ENCODE measurements at places on chromosomes 7 and 10.

- peak; percentile 73 for DNase-seq
Measured at GRCh38 chr7:99375070-99375807, 709 bp downstream of the ARPC1B start.

DNA sequence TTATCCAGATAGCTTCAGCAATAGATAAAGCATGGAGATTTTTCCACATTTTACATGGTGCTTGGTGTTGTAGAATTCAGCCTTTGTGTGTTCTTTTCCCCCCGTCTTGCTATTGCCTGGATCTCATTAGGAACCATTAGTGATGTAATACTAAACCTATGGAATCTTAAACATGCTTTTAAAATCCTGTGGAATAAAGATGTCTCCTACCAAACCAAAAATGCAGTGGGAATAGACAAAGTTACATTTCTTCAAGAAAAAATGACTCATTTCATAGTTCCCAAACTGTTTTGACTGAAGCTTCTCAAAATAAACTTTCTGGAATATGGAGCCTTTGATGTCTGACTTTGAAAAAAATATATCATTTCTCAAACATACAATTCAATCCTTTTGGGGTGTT, 44.0 kb downstream of the CALD1 start:
- no peak for DNase-seq

DNA sequence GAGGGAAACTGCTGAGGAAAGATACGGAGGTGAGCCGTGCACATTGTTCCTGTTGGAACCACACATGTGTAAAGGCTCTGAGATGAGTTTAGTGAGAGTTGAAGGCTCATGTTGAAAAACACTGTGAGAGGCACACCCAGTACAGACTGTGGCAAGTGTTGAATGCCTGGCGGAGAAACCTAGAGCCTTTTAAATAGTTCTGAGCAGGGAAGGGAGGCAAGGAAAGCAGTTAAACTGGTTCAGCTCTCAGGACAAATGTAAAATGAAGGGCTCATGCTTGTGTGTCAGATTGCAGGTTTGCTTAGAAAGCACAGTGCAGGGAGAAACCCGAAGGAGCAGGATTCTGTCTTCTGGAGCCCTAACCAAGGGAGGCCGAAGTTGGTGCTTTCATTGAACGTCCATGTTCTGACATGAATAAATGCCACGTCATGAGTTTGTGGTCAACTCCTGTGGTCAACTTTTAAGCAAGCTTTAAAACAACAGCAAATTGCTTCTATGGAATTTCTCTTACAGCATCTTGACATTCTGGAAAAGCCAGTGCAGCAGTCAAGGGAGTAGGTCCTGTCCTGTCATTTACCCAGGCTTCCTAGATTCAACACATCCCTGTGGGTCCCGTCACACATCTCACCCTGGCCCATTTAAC, 650.9 kb upstream of the GALNT17 start:
- no peak for DNase-seq

DNA sequence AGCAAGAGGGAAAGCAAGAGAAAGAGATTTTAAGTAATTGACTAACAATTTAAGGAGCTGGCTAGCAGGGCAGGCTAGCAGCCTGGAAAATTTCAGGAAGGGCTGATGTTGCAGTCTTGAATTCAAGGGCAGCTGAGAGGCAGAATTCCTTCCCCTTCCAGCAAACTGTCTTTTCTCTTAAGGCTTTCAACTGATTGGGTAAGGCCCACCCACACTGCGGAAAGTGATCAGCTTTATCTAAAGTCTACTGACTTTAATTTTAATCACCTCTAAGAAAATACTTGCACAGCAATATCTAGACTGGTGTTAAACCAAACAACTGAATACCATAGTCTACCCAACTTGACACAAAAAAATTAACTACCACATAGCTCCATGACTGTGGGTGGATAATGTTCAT, 303.9 kb downstream of the FZD1 start:
- DNase-seq, result no peak

GRCh38 chr7:52691257-52691656, 344.2 kb upstream of the POM121L12 start:
- no peak for DNase-seq

DNA sequence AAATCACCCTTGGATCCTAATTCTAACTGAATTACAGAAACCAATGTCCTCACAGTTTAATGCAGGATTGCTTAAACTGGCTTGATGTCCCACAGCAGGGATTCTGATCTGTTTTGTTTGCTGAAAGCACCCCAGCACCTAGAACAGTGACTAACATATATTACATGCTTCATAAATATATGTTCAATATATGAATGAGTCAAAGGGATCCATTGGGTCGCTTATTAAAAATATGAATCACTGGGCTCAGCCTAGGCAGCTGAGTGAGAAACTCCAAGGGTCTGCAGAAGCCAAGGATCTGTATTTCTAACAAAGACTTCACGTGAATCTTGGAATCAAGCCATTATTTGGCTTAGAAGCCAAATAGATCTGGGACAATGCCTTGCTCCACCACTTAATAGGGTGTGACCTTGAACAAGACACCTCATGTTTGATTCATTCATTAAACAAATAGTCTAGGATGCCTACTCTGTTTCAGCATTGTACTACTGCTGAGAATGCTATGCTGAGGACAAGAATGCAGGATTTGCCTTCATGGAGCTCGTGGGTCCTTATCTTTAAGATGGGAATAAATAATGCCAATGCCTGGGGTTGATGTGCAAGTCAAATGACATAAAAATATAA, 103.4 kb upstream of the DLX6 start:
- no peak for DNase-seq

DNA sequence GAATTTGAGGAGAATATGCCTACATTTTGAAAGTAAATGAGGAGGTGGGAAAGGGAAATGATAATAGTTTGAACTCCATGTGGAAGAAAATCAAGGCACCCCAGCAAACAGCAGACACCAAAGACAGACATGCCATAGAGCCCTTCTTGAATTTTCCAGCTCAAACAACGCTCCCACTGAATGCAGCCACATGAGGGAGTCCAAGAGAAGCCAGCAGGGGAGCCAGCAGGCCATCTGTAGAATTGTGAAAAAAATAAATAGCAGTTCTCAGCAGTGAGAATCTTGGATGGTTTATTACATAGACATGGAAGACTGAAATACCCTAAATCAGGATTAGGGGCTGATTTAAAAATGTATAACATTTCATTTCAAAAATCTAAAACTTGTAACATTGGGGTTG, 1567.3 kb upstream of the LRRTM3 start:
- no peak for DNase-seq

DNA sequence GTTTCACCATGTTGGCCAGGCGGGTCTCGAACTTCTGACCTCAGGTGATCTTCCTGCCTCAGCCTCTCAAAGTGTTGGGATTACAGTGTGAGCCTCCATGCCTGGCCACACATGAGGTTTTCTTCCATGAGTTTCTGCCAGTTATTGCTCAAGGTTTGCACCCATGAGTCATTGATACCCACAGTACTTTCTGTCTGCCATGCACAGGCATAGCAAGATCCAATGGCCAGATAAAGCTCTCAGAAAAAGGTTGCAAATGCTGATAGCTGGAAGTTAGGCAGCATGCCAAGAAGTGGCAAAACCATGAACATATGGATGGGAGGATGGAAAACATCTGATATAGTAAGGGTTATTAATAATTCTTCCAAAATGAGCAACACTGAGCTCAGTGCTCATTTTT, 298.7 kb upstream of the NRG3 start:
- no peak for DNase-seq

DNA sequence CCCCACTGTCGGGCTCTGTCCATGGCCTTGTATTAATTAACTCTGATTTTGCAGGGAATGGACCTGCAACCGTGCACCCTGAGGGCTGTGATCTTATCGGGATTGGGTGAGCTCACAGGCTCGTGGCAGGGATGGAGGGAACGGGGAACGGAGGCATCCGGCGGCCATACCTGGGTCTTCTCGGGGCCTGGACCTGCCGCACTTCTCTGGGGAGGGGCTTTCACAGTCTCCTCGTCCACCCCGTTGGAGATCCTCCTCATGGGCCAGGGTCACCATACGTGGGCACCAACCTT, 57.5 kb upstream of the SHH start:
- DNase-seq, result peak; percentile 41

GRCh38 chr10:6211671-6212635, 9.2 kb downstream of the PFKFB3 start:
- DNase-seq, result peak; percentile 60

GRCh38 chr7:51121931-51122425, 194.6 kb downstream of the COBL start:
- DNase-seq, result no peak

GRCh38 chr10:102962267-102962666, 44.2 kb downstream of the CNNM2 start:
- DNase-seq, result no peak

- peak; percentile 12 for DNase-seq
Measured at GRCh38 chr10:46050941-46051623, 5.0 kb upstream of the MSMB start.

GRCh38 chr10:89120931-89121763, 86.0 kb downstream of the CH25H start:
- no peak for DNase-seq

DNA sequence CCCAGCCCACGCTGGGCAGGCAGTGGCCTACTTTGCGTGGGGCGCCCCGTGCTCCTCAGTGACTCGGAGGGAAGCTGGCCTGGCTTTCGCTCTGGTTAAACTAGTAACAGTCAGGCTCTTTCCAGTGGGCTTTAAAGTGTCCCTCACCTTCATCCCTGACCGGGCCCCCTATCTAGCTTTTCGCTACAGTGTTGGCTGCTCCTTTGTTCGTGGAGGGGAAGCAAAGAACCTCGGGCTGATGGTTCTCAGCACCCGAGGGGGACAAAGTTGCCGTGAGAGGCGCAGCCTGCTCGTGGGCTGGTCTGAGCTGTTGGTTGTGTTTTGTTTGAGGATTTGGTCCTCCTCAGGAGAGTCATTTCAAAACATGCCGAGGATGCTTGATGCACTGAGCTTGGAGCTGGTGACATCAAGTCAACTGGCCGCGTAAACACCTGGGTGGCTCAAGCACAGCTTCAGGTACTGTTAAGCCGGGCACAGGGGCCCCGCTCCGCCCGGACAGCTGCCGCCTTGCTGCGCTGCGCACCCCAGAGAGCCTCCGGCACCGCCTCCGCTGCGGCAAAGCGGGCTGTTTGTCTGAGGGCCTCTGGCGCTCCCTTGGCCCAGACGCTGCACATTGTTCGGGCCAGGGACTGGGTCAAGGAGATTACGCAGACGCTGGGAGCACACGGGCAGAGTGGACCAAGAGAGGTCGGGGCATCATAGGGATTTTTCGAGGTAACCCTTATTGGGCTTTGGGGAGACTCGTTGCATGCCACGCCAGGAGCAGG, 1.6 kb downstream of the DLX6 start:
- peak; percentile 63 for DNase-seq

DNA sequence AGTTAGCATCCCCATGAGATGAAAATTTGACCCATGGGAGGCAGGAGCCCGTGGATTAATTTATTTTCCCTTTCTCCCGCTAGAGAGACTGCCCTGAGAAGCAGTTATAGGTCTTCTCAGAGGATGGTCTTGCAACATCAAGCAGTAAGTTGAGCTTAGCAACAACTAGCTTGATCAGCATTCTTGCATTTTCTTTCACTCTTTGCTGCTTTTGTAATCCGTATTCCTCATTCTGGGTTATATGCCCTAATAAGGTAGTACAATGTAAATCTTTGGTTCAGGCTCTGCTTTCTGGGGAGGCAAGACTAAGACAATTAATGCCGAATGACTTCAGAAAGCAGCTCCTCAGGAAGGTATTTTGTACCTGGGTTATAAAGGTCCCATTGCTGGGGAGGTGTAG, 146.8 kb downstream of the FZD1 start:
- no peak for DNase-seq

DNA sequence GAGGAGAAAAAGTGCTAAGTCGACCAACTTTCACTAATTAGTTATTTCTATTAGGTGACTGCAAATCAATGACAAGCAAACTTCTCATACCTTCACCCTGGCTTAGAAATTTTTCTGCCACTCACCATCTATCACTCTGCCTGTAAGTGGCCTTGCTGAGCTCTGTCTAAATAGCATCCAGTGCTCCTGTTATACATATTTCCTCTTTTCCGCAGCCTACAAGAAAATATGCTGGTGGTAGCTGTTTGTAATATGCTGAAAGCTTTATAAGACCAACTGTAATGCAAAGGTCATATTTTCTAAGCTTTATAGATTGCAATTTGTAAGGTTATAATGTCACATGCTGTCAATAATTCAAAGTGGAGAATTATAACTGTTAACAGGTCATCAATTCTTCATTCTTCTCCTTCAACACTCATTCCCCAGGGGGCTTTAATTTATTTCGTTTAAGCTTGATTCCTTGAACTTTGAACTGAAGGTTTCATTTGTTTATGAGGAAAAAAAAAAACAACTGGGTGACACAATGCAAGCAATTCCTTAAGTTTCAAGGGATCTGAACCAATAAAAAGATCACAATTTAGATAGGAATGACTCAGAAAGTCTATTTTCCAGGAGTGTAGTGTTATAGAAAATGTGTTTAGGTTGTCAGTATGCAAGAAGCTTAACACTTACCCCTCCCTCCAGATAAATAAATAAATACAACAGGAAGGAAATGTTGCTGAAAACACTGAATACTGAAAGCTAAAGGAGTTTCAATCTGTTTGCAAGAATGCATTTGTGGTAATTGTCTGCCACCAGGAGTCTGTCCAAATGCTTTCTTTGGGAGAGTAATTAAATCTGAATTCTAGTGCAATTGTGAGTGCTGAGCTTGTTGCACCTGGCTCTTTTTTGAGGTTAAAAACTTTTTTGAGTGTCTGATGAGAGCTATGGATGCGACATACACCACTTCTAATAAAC, 183.7 kb downstream of the SORCS1 start:
- no peak for DNase-seq

DNA sequence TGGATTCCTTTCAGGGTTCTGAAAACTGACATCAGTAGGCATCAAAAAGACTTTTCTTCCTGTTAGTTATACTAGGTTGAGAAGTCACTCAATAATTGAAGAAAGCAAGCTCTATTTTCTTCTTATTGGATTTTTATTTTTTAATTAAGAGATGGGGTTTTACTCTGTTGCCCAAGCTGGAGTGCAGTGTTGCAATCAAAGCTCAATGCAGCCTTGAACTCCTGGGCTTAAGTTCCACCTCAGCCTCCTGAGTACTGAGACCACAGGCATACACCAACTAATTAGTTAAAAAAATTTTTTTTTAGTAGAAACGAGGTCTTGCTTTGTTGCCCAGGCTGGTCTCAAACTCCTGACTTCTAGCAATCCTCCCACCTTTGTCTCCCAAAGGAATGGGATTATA, 28.0 kb downstream of the PIP4K2A start:
- DNase-seq, result no peak

GRCh38 chr10:101643546-101643945, 51.4 kb downstream of the FBXW4 start:
- no peak for DNase-seq

DNA sequence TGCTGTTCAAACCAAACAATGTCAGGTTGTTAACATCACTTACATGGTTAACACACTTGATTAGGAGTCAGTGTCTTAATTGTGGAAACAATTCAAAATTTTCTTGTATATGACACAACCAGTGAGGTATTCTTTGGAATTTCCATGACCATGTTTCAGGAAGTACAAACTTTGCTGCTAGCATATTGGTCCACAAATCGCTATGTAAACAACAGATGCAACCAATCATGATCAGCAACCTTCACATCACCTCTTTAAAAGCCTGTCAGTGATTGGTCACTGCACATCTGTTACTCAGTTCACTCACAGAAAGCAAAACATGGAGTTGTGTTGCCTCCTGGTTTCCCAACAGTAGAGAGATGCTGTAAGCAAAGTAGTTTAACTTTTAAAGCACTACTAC, 108.9 kb upstream of the FAM3C start:
- DNase-seq, result no peak

GRCh38 chr10:91919651-91920050, 3.9 kb upstream of the BTAF1 start:
- no peak for DNase-seq
